ENCODE measurements at places on chromosomes 1 and 21.

- no peak for DNase-seq
These were observed 1.1 kb upstream of the KRTAP10-9 start for GRCh38 chr21:44625756-44626155.

DNA sequence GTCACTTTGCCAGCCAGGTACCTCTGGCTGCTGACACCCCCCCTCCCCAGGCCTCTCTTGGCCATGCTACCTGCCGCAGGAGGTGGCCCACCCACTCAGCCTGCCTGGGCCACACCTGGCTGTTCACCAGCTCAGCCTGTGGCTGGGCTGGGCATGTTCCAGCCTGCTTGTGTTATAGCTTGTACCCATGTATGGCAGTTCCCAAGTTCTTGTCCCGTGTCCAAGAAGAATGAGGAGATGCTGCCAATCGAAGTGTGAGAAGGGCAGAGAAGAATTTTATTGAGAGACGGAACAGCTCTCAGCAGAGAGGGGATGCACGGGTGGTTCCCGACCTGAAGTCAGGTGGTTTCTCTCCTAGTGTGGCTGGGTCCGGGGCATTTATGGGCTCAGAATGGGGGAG, 3.9 kb upstream of the MMEL1 start:
- no peak for DNase-seq

- no peak for DNase-seq
These were observed 480.2 kb upstream of the RUNX1 start for GRCh38 chr21:35529171-35529863.

GRCh38 chr1:155537193-155537592, 25.4 kb downstream of the ASH1L start:
- no peak for DNase-seq

- DNase-seq: no peak
These were observed 18.8 kb upstream of the SCCPDH start for GRCh38 chr1:246705368-246705767.

DNA sequence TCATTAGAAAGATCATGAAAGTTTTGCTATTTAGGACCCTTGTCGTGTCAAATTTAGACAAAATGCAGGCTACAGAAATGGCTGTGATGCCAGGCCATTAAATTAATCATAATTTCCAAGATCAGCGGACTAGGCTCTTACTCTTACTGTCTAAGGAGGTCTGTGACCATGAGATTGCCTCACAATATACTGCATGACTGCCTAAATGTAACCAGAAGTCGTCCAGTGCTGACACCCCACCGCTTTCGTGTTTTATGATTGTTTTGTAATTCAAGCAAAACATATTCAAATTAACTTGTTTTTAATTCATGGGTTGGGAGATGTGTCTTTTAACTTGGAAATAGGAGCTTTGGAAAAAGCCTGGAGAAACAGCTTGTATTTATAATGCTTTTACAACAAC, 947.5 kb downstream of the BRINP3 start:
- DNase-seq: no peak

- DNase-seq: no peak
These were observed 24.7 kb downstream of the CYP2J2 start for GRCh38 chr1:59901770-59902388.

DNA sequence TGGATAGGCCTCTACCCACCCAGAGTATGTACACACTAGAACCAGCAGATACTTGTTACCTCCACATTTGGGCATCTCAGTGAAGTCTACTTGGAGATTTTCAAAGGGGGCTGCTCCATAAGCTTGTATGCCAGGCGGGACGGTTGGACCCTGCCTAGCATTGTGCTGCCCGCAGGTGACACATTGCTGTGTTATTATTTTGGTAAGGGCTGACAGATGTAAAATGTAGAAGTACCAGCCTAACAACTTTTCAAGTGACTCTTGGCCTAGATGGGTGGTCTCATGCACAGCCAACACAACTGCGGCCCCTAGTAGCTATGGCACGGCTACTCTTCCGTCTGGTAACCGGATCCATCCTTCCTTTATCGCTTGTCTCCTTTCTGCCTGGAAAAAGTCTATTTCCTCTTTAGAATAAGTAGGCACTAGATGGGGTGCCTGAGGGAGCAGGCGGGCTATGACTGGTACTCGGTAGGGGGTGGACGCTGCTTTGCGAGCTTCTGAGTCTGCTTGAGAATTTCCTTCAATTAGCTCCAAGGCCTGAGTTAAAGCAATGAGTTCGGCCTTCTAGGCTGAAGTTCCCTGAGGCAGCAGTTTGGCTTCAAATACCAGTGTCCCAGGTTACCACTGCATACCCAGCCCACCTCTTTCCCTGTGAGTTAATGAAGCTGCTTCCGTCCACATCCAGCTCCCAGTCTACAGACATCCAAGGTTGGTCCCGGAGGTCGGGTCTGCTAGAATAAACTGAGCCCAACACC, 405.3 kb downstream of the TGFB2 start:
- no peak for DNase-seq
